ENCODE measurements at places on chromosomes 12 and 14.
A peak's percentile ranks its signal among the peaks of the same experiment; 100 is the strongest.

GRCh38 chr14:99807413-99808153 is 14.4 kb downstream of the EML1 start:
- DNase-seq, result no peak

- DNase-seq, result no peak
These were observed 95.3 kb downstream of the BCAT1 start for GRCh38 chr12:24853588-24853987.

DNA sequence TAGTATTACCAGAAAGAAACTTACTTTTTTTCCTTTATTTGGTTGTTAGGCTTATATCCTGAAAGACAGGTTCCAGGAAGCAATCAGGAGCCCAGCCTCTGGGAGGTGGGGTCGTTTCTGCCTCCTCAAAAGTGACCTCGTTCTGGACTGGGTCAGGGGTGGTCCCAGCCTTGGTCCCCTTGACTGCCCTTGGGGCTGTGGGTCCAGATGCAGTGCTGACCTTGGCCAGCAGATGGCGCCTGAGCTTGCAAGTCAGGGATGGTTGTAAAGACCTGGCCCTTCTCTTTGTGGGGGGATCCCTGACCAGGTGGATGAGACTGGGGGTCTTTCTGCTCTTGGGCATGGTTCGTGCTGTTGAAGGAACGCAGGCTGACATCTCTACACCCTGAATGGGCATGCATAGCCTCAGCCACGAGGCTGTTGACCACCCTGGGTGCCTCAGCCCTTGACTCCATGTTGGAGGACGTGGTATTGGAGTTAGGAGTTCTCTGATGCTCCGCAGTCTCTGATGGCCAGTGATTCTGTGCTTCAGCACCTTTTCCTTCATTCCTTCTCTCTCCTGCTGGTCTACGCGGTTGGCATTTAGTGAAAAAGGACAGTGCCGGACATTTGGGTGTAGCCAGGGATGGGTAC is 62.4 kb downstream of the ADCK1 start:
- peak; percentile 78 for DNase-seq

GRCh38 chr12:20646239-20646827 is 48.8 kb upstream of the SLCO1C1 start:
- DNase-seq, result no peak

- DNase-seq, result no peak
These were observed 253.5 kb downstream of the SPTSSA start for GRCh38 chr14:34208532-34208931.

- DNase-seq, result no peak
These were observed 90.2 kb downstream of the NTN4 start for GRCh38 chr12:95700316-95700785.

GRCh38 chr12:68633614-68634558 is 23.2 kb downstream of the RAP1B start:
- DNase-seq, result no peak

DNA sequence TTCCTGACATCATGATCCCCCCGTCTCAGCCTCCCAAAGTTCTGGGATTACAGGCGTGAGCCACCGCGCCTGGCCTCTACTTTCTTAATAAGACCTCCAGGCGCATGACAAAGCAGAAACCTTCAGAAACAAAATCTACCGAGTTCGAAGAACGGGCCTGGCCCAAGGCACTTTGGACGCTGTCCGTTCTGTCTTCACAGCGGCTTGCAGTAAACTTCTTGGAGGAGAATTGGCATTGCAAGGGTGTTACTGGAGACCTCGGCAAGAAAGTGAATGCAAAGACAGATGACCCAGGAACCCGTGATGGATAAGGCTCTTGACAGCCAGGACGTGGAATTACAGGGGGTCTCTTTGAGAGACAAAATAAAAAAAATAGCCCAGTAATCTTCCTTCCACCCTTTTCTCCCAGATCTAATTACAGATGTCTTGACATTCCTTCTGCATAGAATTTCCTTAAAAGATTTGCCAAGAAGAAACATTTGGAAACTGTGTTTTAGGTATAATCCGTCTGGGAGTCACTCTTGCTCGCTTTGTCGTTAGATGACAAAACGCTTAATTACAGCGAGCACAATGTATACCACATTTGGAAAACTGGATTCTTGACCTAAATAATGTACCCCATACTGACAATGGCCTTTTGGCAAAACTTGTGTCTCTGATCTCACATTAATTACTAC is 83.2 kb upstream of the TBX3 start:
- DNase-seq, result no peak

DNA sequence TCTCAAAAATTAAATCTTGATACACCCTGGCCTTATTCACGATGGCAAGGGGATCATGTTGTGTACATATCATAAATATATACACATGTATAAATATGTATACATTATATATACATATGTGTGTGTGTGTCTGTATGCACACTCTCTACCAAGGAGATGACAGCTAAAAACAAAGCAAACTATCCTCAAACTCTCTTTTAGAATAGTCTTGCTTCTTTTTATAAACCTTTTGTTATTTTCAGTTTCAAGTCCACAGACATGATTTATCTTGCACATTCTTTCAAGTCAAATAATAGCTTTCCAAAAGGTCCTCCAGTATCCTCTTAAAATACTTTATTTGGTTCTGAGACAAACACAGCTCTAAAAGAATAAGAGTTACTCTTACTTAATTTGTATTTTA is 8.4 kb downstream of the ANO6 start:
- DNase-seq, result no peak

Measured in stimulated activated CD4-positive, alpha-beta T cell treated with anti-CD3 and anti-CD28 coated beads, Interleukin-12 subunit alpha, Interleukin-12 subunit beta, amount 100 ng/mL, for 24 hours (primary cell).